CD4-positive, alpha-beta T cell treated with Interleukin-6 at 100 ng/mL for 8 hours (primary cell): ENCODE measurements at places on chromosomes 7 and 10.
A peak's percentile ranks its signal among the peaks of the same experiment; 100 is the strongest.

- DNase-seq = no peak
Observed at GRCh38 chr7:40733114-40733513, 598.3 kb downstream of the SUGCT start.

DNA sequence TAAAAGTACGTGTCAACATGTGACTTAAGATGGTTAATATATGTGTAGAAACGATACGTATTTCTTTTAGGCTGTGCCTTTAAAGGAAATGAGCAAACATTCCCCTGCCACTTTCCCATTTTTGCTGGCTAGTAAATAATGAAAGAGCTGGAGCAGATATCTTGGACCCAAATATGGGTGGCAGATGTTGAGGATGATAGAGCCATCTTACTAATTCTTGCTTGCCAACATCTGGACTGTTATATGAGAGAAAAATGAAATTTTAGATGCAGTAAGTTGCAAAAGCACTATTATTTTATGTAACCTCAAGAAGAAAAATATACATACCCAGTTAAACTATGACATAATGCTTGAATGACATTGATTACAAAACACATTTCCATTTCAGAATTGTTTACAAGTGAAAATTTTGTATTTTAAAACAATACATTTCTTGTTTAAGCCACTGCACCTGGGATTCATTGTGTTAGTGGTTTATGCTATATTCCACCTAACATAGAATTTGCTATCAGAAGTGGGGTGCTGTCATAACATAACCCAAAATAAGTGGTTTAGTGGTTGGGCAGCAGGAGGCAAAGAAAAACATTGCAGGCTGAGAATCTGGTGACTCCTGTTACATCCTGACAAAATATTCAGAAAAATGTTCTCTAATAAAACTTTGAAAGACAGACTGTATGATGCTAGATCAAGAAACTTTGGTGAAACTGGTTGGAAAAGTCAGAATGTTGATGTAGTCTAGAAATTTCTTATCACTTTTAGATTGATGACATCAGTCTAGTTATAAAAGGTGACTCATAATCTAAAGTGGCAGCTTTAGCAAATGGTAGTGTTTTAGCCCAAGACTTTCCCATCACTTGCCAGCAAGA lies 305.0 kb downstream of the PTEN start:
- no peak for DNase-seq

GRCh38 chr7:94160719-94161435 lies 156.7 kb upstream of the BET1 start:
- DNase-seq = no peak

- no peak for DNase-seq
Observed at GRCh38 chr10:121043124-121043849, 192.1 kb downstream of the WDR11 start.

DNA sequence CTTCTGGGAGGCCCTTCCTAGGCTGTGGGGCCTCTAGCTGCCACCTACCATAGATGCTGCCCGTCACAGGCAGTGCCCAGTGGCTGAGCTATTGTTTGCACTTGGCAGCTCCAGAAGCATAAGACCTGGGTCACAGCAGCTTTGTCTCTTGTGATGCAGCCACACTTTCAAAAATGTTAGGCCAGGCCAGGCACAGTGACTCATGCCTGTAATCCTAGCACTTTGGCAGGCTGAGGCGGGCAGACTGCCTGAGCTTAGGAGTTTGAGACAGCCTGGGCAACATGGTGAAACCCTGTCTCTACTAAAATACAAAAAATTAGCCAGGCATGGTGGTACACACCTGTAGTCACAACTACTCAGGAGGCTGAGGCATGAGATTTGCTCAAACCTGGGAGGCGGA lies 9.5 kb upstream of the KAZALD1 start:
- no peak for DNase-seq

GRCh38 chr10:76615049-76615448 lies 1022.6 kb downstream of the KCNMA1 start:
- no peak for DNase-seq

DNA sequence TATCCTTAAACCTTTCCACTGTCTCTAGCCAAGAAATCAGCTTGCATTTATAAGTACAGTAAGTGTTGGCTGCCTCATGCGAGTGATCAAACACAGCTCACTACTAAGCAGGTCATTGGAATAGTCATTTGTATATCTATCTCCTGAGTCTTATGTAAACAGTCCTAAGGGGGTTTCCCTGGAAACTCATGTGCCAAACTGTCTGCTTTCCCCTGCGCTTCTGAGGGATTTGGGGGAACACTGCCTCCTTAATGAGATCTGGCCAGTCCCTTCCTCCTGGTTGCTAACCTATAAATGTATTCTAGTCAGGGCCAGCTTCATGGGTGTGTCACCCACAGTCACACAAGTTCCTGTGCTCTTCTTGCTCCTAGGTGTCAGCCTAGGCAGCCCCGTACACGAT lies 133.1 kb downstream of the CD36 start:
- DNase-seq = no peak

DNA sequence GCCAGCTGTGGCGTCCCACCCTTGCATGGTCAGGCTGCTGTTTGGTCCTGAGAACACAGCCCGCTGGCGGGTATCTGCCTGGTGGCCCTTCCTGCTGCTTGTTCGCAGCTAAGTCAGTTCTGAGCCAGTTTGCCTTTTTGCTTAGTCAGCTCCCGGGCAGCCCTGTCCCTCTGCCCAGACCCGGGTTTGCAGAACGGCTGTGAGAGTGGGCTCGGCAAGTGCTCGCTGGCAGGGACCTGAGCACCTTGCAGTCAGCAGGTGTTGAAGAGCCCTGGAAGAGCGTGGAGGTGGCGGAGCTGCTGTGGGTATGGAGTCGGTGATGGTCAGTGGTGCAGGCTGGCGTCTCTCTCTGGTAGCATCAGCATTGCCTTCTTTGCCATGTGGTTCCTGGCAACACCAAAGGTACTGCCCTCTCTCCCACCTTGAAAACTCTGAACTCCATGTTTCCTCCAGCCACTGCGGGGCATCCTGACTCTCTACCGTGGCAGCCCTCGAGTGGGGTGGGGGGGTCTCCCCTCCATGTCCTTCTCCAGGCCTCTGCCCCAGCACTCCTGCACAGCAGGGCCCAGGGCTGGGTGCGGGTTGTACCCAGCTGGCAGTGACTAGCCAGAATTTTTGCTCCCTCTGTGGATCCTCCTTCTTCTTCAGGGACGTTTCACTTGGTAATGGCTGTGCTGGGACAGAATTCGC lies 4.6 kb downstream of the INPP5A start:
- DNase-seq = no peak

DNA sequence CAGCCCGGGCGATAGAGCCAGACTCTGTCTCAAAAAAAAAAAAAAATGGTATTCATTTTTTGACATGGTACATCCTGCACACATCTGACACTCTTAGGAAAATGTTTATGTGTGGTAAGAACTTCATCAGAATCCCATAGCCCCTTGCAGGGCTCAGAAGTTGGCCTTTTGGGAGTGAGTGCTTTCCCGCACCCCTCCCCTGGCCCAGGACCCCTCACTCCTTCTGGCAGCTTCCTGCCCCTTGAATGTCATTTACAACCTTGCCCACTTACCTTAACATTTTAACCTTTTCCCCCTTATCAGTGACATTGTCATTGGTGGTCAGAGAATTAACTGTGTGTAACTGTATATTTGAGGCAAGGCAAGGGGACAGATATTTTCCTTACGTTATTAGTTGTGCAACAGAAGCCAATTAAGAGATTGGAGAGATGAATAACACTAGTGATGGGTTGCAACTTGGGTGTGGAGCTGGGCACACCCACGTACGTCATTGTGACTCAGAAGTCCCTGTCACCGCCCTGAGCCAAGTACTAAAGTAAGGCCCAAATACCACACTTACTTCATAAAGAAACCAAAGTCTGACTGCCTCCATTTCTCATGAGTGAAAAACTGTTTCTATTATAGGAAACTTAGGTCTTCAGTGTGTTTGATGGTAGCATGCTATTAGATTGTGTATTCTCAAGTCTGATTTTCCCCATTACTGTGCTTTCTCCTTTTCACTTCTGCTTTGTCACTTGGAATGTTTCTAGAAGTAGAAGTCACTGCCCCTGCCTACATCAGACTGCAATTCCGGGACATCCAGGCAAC lies 31.6 kb downstream of the OGDH start:
- DNase-seq = peak; percentile 78

GRCh38 chr10:77574438-77574837 lies 63.2 kb downstream of the KCNMA1 start:
- no peak for DNase-seq

- DNase-seq = no peak
Observed at GRCh38 chr10:98456686-98457482, 10.1 kb upstream of the HPS1 start.

GRCh38 chr10:68406815-68407548 lies at the start of gene RUFY2:
Gene RUFY2 (minus strand): TSS chr10:68407277. CDS start chr10:68407189, 88 bp downstream.
- peak; percentile 63 for DNase-seq

- DNase-seq = no peak
Observed at GRCh38 chr10:132383751-132384196, 13.2 kb upstream of the PWWP2B start.

DNA sequence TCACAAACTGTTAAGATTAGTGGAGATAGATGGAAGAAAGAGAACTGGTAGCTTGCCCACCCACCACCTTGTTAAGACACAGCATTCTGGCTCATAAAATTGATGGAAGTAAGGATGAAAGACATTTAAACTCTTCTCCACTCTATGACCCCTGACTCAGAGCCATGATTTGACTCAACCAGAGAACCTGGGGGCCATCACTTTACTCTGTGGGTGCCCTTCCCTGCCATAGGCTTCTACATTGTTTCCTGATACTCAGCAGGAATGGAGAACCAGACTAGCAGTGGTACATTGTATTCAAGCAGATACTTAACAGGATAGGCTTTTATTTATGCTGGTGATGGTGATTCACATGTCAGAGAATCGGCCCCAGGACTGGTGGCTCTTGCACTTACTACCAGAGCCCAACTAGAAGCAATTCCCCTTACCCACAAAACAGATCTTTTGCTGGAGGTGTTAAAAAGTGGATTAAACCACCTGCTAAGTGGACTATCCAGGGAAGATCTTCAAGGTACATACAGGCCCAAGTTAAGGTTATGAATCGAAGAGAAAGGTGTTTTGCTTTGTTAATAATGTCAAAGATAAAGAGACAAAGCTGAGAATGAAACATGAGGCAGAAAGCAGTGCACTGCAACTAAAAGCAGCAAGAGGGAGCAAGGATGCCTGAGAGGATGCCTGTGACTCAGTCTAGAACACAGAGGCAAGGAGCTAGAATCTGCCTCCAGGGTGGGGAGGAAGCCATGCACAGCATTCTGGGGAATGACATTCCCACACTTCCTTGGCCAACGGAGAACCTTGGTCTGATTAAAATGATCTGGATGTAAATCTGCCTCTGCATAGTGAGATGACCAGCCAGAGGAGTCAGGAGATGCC lies 36.0 kb upstream of the GLI3 start:
- no peak for DNase-seq

DNA sequence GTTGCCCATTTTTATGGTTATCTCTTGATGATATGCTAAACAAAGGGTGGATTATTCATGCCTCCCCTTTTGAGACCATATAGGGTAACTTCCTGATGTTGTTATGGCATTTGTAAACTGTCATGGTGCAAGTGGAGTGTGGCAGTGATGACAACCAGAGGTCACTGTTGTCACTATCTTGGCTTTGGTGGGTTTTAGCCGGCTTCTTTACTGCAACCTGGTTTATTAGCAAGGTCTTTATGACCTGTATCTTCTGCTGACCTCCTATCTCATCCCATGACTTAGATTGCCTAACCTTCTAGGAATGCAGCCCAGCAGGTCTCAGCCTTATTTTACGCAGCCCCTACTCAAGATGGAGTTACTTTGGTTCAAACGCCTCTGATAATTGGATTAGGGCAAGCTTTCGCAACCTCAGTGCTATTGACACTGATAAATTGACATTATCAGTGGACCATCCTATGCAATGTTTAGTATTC lies 36.9 kb downstream of the BAG3 start:
- DNase-seq = no peak

GRCh38 chr10:110398419-110399105 lies 93.8 kb upstream of the SMNDC1 start:
- no peak for DNase-seq

DNA sequence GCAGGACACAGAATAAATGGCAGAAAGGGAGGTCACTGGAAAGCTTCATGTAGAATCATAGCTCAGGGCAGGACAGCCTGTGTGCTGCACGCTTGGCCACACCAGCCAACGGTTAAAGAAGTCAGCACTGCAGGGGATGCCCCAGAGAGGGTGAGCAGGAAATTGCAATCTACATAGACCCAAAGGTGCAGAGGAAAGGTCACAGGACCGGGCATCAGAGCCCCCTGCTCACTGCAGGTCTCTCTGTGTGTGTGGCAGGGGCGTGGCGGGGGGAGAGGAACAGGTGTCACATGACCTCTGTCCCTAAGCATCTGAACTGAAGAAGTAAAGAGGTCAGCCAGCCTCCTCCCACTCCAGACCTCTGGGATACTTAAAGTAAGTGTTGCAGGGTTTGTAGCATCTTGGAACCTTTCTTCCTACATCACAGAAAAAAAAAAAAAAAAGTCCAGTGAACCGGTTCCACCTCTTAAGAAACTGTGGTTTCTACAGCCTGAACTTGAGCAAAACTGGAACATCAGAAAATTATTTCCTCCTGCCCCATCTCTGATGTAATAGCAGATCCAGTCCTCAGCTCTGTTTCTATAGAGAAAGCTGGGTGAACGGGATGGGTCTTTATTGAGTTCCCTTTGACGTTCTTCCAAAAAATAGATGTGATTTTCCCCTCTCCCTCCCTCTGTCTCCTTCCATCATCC lies 64.3 kb downstream of the RGS10 start:
- DNase-seq = peak; percentile 34

DNA sequence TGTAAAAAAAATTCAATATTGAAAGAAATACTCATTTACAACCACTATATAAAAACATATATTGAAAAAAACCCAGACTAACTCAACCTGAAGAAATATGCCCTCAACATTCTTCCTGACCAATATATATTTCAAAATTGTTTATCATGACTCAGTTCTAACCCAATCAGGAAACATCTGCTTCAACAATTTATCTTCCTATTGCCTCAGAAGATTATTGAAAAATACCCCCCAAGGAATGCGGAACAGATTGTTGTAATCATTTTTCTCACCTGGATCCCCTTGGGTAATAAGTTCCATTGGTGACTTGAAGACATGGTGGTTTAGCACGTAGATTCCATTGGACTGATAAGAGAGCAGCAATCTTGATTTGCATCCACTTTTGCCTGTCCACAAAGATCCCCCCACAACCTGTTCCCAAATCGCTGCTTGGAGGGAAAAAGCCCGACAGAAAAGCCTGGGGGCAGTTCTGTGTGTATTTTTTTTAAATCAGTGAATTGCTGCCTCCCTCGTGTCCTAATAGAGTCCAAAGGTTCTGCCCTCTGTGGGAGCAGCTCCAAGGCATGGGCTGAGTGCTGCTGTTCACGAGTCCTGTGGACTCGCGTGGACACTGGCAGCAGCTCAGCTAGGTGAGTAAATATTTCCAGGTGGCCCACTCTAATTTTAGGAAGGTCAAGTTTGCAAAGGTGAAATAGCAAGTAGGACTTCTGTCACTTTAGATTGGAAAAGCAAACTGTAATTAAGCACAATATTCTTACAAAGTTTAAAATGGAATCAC lies 5.9 kb upstream of the INHBA start:
- no peak for DNase-seq
